Activated CD4-positive, alpha-beta T cell treated with anti-CD3 and anti-CD28 coated beads for 4 hours (primary cell): ENCODE measurements at places on chromosomes 16 and 17.
A peak's percentile ranks its signal among the peaks of the same experiment; 100 is the strongest.

DNA sequence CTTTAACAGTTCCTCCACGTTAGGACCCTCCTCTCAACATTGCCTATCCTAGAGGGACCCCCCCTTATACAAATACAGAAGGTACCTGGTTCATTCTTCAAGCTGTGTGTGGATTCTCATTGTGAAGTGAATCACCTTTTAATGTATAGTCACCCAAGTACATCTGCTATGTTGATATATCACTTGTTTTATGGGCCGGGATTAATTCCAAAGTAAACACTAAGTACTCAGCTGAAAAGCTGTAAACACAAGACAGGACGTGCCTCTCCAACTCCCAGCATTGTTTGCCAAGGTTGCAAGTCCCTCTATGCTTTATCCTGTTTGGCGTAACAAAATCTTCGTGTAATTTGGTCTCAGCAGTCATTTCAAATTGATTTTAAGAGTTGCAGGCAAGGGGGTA lies 123.6 kb downstream of the RBFOX1 start:
- DNase-seq: no peak

GRCh38 chr17:50557630-50558029 lies 2.9 kb upstream of the CACNA1G start:
- no peak for DNase-seq

DNA sequence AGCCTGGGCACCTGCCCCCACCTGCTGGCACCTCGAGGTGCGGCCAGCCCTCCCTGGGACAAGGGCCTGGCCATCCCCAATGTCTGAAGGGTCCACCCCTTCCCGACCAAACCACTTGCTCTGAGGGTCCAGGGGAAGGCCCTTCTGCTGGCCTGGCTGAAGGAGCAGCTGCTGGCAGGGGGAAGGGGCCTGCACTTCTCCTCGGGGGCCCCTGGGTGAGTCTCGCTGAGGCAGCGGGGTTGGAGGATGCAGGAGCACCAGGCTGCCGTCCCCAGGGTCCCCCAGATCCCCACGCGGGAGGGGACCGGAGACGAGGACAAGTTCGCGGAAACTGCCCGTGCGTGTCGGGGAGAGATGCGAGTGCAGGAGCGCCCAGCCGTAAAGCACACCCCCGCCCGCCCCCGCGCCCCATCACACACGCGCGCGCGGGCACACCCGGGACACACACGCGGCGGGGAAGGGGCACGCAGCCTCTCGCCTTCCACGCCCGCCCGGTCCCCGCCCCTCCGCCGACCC lies 725 bp upstream of the CACNA1H start:
- DNase-seq: peak; percentile 69

GRCh38 chr16:27197004-27197403 lies 6.3 kb upstream of the KDM8 start:
- no peak for DNase-seq

DNA sequence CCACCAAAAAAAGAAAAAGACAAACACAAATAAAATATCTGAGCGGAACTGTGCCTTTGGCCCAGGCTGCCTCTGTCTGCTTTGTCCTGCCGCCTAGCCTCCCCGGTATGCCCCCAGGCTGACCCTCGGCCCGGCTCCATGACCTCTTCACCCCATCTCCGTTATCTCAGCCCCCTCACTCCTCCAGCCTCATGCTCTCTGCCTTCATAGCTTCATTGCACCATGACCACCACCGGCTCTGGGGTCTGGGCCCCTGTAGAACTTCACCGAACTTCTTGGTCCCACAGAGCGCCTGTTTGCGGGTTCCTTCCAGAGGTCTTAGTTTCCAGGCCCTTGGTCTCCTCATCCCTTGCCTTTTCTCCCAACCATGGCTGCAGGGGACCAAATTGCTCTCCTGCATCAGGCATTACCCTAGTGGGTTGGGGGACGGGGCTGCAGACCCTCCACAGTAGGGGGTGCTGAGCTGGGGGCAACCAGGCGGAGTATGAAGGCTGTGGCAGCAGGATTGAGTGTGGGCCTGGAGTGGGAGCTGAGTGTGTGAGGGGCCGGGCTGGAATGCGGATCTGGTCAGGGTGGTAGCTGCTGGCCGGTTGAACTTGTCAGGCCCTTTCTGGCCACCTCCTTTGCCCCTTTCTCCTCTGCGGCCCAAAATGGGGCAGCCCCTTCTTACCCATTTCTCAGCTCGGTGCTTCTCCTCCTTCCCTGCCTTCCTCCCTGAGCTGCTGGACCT lies 6.9 kb downstream of the HIRIP3 start:
- DNase-seq: no peak

GRCh38 chr16:8511464-8511863 lies 78.8 kb downstream of the TMEM114 start:
- no peak for DNase-seq

DNA sequence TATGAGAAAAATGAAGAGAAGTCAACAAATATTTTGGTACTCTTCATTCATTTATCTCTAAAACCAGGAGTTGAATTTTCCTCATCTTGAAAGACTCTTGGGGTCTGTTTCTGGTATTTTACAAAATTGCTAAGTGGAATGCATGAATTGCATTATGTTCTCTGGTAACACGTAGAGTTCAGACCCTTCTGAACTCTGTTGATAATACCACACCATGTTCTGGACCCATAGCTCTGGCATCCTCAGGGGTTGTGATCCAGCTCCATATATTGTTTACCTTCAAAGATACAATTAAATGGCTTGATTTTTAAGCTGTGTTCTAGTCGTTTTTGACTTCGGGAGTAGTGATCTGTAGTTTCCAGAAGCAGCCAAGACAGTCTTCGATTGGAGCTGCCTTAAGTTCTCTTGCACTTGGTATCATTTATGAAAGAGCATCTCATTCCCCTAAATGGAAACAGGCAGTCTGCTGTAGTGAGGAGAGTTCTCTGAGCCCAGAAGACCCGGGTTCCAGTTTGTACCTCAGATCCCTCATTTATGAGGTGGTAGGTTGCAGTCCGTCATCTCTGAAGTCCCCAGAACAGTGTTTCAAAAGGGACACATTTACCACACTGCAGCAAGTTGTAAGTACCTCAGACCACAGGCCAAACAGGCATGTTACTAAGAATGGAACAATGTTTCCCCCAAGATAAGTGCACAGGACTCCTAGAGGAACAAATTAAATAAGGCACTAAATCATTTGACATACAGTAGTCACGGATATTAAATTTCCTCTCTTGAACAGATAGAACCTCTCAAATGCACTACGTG lies 9.6 kb downstream of the PSMD7 start:
- DNase-seq: no peak

DNA sequence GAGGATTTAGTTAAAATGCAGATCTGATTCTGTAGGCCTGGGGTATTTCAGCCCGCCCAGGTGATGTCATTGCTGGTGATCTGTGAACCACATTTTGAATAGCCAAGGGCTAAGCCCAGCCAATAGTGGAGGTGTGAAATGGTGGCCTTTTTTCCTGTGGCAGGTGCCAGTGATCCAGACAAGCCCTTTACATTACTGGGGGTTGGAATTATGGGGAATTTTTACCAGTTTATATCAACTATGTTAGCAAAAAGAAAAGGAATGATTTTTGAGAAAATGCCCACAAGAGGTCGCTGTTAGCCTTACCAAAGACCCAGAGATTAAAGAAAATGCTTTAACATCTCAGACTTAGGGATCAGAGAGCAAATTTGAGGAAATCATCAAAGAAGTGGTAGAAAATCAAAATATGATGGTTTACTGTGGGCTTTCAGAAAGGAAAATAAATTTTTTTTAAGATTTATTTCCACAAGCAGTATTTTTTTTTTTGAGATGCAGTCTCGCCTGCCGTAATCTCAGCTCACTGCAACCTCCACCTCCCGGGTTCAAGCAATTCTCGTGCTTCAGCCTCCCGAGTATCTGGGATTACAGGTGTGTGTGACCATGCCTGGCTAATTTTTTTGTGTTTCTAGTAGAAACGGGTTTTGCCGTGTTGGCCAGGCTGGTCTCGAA lies 3.9 kb downstream of the VPS35L start:
- DNase-seq: peak; percentile 19

DNA sequence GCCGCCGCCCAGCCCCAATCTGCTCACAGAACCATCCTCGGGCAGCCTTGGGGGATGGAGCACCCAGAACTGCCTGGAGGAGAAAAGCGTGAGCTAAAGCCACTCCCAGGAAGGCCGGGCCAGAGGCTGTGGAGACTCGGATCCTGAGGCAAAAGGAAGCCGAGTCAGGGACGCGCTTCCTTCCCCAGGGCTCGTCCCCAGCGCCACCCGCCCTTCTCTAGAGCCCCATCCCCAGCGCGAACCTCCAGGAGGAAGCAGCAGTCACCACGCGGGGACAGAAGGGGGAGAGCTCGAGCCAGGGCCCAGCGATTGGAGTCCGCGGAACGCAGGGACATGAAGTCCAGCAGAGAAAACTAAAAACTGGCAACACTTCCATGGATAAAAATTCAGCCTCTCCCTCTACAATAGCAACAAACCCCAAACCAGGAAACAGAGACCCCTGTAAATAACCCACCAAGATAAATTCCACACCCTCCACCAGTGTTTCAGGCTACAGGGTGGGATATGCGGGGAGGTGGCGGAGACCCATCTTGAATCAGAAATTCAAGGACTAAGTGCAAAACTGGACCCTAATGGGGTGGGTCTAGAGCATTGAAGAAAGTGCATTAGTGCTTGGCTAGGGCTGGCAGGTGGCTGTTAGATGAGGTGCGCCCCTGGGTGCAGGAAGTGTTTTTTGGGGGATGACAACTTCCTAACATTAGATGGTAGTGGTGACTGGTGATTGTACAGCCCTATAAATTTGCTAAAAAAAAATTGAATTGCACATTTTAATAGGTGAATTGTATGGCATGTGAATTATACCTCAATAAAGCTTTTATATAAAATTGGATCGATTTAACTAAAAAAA lies 116.1 kb upstream of the METRNL start:
- peak; percentile 17 for DNase-seq

GRCh38 chr16:54076006-54076504 lies 210.5 kb downstream of the IRX3 start:
- DNase-seq: no peak

- DNase-seq: no peak
Measured at GRCh38 chr16:10339777-10340732, 45.8 kb upstream of the ATF7IP2 start.

GRCh38 chr17:50046667-50047066 lies 9.2 kb upstream of the ITGA3 start:
- no peak for DNase-seq

GRCh38 chr16:82280867-82281266 lies 110.8 kb upstream of the MPHOSPH6 start:
- no peak for DNase-seq

- DNase-seq: no peak
Measured at GRCh38 chr16:47110939-47111338, 32.8 kb downstream of the NETO2 start.

GRCh38 chr16:85112364-85112763 lies at the start of gene CIBAR2:
Gene CIBAR2 (minus strand): TSS chr16:85112472. CDS start chr16:85112352, 120 bp downstream.
- DNase-seq: no peak

- no peak for DNase-seq
Measured at GRCh38 chr16:59249011-59249410, 514.9 kb upstream of the GOT2 start.

- no peak for DNase-seq
Measured at GRCh38 chr17:13478326-13478830, 123.4 kb downstream of the HS3ST3A1 start.

DNA sequence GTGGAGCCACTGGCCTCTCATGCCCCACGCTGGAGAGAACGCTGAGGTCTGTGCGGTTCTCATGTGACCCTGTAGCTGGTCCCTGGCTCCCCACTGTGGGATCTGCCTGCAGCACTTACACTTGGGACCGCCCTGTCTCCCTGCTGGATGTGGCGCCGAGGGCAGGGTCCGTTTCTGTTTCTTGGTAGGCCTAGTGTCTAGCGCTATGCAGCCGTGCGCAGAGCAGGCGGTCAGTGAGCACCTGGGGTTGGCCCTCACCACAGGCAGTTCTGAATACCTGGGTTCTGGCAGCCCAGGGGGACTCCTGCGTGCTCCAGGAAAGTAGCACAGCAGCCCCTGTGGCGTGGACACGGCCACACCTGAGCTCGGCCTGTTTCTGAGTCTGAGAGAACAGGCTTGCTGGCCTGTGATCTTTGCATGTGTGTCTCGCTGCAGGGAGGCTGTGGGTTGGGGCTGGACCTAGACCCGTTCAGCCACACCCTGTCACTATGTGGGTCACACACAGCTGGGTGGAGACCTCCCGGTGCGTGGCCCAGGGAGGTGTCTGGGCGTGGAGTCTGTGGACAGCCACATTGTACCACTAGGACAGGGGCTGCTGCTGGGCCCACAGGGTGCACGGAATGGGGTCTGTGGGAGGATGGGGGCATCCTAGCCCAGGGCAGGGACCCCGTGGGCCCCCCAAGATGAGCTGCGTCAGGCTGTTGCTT lies 2.8 kb downstream of the CAPN15 start:
- DNase-seq: no peak

DNA sequence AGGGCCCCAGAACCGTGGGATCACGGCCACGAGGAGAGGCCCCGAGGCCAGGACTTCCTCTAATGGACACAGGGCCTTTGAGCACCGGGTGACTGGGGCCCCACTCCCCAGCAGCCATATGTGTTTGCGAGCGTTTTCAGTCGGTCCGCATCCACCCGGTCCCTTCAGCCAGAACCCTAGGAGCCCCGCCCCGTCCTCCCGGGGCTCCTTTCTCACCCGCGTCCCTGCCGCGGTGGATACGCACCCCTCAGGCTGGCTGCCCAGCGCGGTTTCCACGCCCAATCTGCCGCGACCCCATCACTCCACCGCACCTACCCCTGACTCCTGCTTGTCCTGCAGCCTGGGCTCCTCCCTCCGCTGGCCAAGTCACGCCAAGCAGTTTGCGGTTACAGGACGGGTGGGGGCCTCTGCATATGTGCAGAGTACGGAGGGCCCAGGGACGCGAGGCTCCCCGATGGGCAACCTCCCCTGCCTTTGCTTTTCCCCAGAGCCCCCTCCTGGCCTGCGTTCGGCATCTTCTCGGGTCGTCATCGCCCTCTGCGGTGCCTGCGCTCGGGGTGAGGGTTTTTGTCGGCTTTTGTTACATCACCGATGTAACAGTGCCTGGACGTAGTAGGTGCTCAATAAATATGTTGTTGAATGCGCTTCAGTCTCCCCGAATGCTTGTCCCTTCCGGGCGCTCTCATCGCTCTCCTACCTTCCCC lies 1.0 kb upstream of the TTYH2 start:
- DNase-seq: peak; percentile 18

- DNase-seq: no peak
Measured at GRCh38 chr16:81612351-81613163, 166.5 kb upstream of the PLCG2 start.

DNA sequence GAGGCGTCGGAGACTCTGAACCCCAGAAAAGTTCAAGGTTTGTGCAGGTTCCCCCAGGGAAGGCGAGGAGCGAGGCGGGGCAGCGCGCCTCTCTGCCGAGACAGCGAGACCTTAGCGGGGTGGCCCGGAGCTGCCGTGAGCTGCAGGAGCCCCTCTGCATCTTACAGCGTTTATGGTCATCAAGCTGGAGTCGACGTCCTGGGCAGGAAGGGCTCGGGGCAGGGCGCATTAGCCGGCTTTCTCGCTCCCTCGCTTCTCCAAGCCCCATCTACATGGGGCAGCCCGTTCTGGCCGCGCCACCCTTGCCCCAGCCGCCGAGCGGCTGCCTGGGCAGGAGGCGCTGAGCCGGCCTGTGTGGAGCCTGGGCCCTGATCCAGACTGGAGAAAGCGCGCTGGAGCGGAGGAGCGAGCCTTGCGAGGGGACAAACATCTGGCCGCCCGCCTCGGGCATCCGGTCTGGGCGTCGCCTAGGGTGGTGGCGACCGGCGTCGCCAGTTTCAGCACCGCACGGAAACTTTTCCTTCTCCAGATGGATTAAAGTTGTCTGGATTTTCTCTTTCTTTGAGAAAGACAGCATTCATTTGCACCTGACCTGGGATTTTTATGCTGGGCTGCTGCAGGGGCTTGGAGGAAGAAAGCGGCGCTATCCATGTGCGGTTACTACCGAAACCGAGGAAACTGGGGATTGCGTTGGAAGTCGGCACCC lies 750 bp downstream of the TMEM132E start:
- DNase-seq: no peak

GRCh38 chr16:16016388-16016964 lies 67.1 kb downstream of the ABCC1 start:
- no peak for DNase-seq
